GM04504 (cell line): ENCODE measurements at places on chromosomes 16 and 17.

GRCh38 chr16:69930117-69930776 is 20.9 kb upstream of the CLEC18A start:
- peak; percentile 30 for DNase-seq

- no peak for DNase-seq
Measured at GRCh38 chr17:57284984-57285646, 28.8 kb downstream of the MSI2 start.

DNA sequence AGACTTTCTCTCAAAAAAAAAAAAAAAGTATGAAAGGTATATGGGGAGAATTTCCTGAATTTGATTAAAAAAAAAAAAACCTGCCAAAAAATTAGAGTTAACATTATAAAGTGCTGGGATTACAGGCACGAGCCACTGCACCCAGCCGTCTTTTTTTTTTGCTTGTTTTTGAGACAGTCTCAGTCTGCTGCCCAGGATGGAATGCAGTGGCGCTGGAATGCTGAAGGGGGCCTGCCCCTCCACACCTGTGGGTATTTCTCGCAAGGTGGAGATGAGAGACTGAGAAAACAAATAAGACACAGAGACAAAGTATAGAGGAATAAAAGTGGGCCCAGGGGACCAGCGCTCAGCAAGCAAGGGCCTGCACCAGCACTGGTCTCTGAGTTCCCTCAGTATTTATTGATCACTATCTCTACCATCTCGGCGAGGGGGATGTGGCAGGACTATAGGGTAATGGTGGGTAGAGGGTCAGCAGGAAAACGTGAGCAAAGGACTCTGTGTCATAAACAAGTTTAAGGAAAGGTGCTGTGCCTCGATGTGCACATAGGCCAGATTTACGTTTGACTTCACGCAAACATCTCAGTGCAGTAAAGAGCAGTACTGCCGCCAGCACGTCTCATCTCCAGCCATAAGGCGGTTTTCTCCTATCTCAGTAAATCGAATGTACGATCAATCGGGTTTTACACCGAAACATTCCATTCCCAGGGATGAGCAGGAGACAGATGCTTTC is 117.2 kb downstream of the GOSR1 start:
- no peak for DNase-seq

- no peak for DNase-seq
Measured at GRCh38 chr17:39563476-39563875, 44.2 kb downstream of the NEUROD2 start.

DNA sequence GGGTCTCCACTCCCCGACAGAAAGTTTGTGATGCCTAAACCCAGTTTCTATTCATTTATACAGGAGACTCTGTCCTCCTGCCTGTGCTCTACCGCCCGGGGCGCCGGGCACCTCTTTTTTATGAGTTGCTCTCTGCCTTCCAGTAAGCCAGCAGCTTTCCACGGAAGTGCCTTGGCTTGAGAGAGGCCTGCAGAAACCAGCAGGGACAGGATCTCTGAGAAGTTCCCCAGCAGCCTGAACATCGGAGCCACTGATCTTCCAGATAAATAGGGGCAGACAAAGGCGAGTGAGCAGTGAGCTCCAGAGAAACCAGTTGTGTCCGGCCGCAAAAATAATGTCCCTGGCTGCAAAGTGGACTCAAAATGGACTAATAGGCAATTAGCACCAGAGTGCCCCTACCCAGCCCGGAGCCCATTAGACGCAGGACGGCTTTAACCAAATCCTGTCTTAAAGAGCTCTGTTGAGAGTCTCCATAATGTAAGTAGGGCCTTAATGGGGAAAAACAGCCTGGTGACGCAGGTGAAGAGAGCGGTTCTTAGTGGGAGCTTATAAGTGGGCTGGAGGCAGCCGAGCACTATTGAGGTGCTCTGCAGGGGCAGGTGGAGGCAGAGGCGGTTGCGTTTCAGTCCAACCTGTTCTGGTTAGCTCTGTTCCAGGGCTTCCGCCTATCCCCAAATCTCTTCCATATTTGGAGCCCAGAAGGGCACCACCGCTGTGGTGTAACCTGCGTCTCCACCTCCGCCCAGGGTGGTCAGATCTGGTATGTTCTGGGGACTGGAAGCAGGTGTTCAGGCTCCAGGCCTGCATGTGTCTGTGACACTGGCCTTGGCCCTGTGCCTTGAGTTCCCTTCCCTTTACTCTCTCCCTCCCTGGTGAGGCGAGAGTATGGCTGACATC is 74.1 kb downstream of the NT5M start:
- DNase-seq = no peak

- no peak for DNase-seq
Measured at GRCh38 chr17:7435676-7436555, 681 bp downstream of the TMEM102 start.

GRCh38 chr17:64607862-64608565 is 54.1 kb downstream of the SMURF2 start:
- DNase-seq = no peak

- DNase-seq = no peak
Measured at GRCh38 chr17:73560661-73561060, 83.6 kb downstream of the SDK2 start.

DNA sequence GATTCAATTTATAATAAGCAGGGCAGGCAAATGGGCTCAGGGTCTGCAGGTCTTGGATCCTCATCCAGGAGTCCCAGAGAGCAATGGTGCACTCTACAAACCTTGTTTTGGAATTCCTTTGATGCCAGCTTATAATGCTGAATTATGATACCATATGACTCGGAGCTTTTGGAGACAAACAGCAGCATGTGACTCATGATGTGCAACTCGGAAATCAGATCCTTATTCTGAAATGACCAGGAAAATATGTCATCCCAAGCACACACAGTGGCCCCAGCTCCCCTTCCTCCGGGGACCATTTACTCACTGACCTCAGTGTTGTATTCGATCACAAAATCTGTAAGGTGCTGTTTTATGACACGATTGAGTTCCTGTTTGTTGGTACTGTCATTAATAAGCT is 20.2 kb upstream of the UMOD start:
- no peak for DNase-seq

GRCh38 chr17:5797447-5798050 is 213.2 kb upstream of the NLRP1 start:
- DNase-seq = no peak

DNA sequence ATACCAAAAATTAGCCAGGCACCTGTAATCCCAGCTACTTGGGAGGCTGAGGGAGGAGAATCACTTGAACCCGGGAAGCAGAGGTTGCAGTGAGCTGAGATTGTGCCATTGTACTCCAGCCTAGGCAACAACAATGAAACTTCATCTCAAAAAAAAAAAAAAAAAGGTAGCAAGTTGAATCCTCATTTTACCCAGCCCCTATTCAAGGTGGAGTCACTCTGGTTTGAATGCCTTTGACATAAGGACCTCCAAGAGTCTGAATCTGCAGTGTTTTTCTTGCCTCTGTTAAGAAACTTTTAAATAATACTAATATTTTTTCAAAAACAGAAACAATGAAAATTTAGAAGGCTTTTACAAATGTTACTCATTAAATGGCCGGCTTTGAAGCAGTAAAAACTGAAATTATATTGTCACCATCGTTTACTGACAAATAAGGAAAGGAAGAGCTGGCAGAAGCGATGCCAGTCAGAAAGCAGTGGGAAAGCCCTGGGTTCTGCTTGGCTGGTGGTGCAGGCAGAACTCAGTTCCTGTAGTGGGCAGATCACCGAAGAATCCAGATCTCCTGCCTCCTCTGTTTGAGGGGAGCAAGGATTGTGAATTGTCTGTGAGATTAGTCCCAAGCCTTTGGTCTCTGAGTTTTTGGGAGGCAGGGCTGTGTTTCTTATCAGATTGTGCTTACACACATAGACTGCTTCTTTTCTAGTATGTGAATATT is 99.7 kb upstream of the HAS3 start:
- DNase-seq = no peak

DNA sequence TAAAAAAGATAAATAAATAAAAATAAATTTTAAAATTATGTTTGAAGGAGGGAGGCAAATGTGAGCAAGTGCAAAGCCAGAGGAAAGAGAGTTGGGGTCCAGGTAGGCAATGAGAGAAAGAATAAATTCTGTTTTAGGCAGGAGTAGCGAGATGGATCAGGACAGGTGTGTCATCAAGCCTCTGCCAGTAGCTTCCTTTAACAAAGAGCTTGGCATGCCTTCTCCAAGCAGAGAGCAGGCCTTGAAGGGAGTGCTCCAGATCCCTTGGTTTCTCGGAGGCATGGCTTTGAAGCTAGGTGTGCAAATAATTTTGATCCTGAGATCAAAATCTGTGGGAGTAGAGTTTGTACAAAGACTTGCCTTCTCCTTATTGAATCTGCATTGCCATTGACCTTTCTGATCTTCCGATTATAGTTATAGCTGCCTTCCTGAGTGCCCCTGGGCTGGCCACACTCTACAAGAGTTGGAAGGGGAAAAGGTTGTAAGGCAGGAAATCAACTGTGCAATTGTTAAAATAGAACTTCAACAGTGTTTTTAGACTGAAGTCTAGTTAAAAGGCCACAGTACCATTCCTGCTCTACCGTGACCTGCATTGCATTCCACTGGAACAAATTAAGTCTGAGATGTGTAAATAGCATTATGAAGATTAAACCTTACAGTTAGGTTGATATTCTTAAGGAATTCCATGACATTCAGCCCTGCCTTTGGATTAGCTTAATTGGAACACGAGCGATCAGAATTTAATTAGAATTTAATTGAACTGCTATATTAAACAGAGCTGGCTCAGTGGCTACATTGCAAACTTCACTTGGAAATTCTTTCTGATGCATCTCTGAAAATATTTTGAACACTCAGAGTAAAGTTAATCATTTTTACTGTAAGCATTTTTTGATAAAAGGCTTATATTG is 33.7 kb downstream of the IQCK start:
- DNase-seq = no peak

DNA sequence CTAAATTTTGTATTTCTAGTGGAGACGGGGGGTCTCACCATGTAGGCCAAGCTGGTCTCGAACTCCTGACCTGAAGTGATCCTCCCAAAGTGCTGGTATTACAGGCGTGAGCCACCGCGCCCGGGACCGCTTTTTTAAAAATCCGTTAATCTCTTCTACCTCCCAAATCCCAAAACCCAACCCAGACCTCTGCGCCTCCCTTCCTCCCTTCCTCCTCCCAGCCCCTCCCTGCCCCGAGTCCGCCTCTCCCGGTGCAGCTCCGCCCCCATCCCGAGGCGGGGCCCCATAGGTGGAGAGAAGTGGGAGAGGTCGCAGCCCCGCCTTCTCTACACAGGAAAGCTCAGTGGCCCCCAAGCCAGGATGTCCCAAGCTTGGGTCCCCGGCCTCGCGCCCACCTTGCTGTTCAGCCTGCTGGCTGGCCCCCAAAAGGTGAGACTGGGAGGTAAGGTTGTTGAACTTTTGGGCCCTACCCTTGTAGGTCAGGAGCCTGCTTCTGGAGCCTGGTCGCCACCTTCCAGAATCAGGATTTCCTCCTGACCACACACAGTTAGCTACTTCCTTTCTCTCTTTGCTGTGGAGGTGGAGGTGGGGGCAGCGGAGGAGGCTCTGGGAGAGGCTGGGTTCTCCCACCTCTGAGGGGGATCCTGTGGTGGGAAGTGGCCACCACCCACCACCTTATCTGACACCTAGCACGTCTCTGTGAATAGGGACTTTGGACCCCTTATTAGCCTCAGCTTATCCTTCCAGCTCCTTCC is at the start of gene TMEM92:
TSS of gene TMEM92 (plus strand) at position 325 of the 755 bp plus-strand sequence. CDS start at position 361, 36 bp downstream.
- no peak for DNase-seq

- no peak for DNase-seq
Measured at GRCh38 chr16:81195885-81196534, 42.5 kb upstream of the BCO1 start.

DNA sequence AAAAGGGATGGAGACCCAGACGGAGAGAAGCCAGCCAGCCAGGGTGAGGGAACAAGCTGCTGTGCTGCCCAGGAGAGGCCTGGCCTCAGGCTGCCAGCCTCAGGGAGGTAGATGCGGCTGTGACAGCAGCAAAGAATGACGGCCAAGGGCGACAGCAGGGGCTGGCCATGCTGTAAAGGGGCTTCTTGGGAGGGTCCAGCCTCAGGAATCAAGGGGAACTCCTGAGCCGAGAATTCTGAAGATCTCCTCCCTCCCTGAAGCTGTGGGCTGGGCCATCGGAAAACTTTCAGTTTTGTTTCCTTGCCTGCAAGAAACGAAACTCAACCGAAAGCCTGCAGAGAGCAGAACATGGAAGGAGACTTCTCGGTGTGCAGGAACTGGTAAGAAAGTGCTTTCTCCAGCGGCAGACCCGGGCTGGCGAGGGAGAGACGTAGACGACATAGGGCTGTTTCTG is at the start of gene XAF1:
TSS of gene XAF1 (plus strand) at position 316 of the 454 bp plus-strand sequence. CDS start at position 349, 33 bp downstream.
- DNase-seq = peak; percentile 40

DNA sequence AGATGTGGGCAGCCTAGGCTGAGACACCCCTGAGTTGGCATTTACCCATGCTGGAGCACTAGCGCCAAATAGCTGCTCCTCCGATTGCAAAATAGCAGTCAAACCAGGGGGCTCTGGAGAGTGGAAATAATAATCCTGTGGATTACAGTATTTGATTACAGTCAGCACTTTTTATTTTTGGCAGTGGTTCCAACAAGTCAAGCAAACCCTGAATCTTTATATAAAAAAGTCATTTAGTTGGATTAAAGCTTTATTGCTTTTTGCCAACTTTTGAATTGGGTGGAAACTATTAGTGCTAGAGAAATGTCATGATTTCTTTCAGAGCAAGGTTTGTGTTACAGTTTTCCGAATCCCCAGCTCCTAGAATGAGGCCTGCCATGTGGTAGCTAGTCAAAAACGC is 99.3 kb upstream of the FAM20A start:
- no peak for DNase-seq

DNA sequence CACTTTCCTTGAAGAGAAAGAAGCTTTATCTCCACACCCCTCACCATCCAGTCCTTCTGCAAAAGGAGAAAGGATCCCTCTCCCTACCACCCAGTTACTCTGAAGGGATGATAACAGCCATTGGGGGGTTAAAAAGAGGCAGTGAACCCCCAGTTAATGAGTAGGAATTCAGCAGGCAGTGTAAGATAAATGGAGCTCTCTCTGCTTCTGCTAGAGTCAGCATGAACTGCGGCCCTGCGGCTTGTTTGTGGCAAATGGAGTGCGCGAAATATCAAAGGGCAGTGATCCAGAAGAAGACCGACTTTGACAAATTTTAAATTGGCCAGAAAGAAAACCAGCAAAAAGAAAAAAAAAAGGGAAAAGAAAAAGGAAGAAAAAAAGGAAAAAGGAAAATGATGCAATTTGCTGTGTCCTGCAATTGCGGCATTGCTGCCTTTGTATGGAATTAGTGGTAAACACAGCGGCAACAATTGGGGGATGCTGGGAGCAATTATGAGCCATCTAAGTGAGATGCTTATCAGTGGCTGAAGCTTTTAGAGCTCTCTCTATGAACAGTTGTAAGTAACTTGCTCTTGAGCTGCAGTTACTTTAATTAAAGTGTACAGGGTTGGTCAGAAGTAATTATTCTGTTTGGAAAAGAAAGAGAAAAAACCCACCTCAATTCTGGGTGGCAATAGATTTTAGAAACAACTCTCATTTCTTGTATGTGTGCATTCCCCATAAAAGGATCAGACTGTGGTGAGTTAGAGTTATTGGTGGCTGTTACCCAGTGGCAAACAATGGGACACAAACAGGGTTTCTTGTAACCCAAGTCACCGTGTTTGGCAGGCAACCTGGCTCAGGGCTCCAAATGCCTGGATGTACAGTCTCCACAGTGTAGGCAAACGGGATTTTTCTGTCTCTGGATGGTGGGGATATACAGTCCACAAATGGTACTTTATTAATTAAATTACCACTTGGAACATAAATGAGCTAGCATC is 161.3 kb downstream of the AATF start:
- no peak for DNase-seq
